ENCODE measurements at places on chromosomes 12 and 14. TPM values are rescaled to one million over a fixed set of nuclear protein-coding genes. Genes with fewer than 3 reads are reported as not detected.

ADAM21 gene
- total RNA-seq = 0.54 TPM

GLS2 gene
- total RNA-seq = 0.38 TPM

MSRB3 gene
- total RNA-seq = 166 TPM

DNA sequence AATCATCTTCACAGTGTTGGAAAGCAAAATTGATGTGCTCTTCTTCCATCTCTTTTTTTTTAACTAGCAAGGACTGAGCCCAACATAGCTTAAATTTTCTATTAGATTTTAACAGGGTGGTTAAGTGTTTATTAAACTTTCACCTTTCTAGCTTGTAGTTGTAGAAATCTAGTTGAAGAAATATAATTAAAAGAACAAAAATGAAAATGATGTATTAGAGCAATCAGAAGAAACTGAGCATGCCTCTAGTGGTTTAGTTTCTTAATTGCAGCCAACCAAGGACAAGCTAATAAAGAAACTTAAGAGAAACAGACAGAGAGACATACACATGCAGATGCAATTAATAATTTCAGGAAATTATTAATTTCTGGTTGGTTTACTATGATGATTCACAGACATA is 673.0 kb upstream of the LMO3 start:
- DNase-seq = no peak

GRCh38 chr12:50825372-50825838 is 17.3 kb upstream of the TMPRSS12 start:
- no peak for DNase-seq

DNA sequence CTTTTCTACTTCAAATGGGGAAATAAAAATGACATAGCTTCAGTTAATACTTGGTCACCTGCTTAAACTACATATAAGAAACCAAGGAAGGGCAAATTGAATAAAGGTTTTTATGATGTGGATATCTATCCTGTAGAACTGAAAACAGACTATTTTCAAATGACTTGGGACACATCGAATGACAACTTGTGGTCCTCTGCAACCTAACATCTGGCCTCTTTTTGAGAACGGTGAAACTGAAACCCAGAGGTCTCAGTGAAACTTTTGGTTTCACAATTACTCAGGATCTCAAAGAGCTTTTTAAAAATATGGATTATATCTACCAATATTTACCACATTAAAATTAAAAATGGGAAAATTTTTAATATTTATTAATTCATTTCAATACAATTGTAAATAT is 65.2 kb downstream of the PPP2R5E start:
- DNase-seq = no peak

GRCh38 chr12:52641468-52641867 is 10.5 kb downstream of the KRT2 start:
- no peak for DNase-seq

- no peak for DNase-seq
Measured at GRCh38 chr12:56644654-56645053, 1.1 kb downstream of the ATP5F1B start.

GRCh38 chr12:13347241-13348043 is 150.9 kb downstream of the EMP1 start:
- no peak for DNase-seq

GRCh38 chr12:14959463-14959862 is 1.9 kb downstream of the ARHGDIB start:
- DNase-seq = no peak

DNA sequence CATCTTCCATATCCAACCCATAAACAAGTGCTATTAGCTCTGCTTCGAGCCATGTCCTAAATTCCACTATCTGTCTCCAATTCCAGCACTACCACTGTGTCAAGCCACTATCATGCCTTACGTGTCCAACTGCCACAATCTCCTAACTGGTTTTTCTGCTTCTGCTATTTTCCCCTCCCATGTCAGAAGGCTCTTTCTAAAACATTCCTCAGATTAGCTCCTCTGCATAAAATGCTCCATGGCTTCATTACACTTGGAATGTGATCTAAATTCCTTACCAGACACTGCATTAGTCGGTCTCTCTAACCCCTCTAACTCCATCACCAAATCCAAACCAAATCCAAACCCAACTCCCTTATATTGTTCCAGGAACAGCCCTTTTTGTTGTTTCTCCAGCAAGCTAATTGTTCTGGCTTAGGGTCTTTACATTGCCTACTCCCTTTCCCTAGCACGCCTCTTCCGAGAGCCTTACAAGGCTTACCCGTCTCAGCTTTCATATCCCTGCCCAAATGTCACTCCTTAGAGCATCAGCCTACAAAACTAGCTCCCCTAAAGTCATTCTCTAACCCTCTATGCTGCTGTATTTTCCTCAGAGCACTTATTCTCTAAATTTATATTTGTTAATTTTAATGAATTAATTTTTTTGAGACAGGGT is 139.7 kb downstream of the HELB start:
- no peak for DNase-seq

DNA sequence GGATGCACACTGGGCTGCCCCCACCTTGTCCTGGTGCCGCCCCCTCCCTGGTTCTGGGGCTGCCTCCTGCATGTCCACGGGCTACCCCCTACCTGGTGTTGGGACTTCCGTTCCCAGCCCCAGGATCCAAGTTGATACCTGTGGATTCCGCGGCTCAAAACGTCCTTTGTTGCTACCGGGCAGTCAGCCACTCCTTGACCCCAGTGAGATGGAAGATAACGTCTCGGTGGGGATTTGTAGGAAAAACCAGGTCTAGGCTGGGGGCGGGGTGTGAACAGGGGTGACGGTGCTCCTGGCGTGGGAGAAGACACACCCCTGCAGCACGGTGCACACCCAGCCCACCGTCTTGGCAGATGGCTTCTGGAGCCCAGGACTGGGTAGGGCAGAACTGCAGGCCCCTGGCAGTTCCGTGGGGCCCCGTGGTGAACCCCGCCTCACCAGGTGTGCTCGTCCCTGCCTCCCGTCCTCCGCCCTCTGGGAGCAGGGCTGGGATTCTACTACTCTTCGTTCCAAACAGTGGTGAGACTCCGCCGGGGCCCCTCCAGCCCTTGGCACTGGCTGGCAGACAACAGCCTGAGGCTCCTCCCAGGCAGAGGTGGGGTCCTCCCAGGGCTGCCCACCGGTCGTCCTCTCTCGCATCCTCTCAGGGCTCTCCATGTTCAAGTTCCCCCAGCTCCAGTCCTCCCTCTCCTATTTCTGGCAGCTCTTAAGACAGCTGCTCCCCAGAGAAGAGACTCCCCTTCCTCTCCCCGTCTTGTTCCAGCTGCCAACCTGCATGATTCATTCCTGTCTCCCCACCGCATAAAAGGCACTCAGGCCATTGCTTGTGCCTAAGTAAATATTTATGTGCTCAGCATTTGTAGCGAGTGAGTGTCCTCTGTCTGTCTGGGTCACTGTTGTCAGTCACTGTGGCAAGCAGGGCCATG is 75.5 kb downstream of the FBXL14 start:
- DNase-seq = no peak

DNA sequence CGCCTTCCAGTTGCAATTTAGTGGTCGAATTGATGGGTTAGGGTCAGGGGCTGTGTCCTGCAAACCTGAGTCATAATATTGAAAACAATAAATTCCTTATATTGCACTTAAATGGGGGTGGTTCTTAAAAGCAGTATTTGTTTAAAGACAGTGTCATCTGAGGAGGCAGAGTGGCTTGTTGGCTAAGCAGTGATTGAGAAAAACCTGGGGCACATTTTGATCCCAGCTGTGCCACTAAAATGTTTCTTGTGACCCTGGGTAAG is 48.4 kb downstream of the FBXW8 start:
- DNase-seq = no peak

DNA sequence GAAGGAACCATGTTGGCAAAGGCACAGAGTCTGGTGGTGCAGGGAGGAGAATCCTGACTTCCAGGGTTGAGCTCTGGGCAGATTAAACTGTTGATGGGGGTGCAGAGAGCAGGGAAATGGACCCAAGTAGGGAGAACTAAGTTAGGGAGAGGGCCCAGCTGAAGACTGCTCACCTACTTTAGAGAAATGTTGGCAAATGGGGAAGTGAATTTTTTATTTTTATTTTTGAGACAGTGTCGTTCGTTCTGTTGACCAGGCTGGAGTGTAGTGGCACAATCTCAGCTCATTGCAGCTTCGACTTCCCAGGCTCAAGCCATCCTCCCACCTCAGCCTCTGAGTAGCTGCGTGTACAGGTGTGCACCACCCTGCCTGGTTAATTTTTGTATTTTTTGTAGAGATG is 32.1 kb upstream of the TUBA1A start:
- no peak for DNase-seq

DNA sequence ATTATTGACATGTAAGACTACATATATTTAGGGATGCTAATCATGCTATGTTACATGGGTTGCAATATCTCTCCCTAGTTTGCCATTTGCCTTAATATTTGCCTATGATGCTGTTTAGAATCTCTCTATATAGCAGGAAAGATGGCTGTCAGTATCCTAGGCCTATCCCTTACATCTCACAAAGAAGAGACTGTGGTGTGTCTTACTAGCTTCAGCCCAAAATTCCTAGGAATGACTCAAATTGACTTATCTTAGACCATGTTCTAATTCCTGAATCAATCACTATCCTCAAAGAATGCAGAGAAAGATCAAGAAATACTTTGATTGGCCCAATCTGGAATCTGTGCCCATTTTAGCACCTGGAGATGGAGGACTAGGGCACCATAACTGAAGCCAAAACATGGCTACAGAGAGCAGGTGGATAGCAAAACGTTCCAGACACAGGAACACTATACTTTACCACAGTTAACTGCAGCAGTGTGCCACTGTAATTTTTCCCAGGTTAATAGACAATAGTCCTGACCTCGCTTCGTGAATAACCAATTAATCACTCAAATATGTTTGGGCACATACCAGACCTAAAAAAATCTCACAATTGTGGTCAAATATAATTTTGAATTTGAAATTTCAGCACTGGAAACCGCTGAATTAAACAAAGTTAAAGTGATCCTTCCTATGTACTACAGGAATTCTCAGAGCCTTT is 32.7 kb upstream of the GLIPR1 start:
- no peak for DNase-seq

DNA sequence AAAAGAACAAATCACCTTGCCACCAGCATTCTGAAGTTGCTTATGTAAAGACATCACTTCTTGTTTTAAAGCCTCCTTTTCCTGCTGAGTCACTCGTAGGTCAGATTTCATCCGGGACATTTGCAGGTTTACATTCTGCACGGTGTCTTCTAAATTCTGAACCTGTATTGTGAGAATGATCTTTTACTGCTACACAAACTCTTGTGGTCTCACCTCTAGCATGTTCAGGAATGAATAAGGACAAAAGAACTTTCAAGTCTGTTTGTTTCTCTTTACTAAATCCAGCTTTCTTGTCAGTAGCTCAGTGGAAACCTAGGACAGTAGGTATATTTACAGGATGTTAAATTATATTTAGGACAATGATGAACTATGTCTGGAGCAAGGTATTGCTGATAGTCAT is 73.5 kb upstream of the SAV1 start:
- no peak for DNase-seq

DNA sequence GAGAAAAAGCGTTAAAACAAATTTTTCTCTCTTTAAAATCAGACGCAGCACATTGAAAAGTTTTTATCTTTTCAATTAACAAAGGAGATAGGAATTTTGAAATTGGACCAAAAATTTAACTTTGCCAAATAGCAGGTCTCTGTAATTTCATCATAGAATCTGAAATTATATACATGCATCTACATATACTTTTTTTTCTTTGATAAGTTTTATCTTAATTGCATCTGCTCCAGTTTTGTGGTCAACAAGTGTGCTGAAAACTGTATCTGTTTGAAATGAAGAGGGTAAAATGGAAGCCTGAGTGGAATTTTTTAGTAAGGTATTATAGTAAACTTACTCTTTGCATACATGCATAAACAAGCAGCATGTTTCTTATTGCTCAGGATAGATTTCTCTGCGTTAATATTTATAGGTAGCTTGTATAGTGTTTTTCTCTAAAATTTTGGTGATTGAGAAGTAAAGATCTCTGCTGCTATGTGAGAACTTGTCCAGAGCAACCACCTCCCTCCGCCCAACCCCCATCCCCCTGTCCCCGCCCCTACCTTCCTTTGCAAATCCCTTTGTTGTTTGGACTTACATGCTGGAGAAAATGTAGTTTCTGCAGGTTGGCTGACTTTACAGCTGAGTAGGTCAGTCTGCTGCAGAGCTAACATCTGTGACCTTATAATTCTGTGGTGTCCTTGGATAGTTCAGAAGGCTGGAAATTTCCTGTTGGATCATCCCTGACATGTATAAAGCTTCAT is 64.6 kb downstream of the VRK1 start:
- no peak for DNase-seq

GRCh38 chr12:52378091-52378490 is 7.4 kb downstream of the KRT84 start:
- DNase-seq = no peak

- DNase-seq = no peak
Measured at GRCh38 chr14:67018720-67019119, 170.5 kb upstream of the GARIN2 start.

GRCh38 chr12:69046363-69046762 is 113.4 kb upstream of the CPM start:
- no peak for DNase-seq

All from cardiac septum (tissue), 1 donor.